ENCODE measurements at places on chromosomes 6 and 20. TPM values are rescaled to one million over a fixed set of nuclear protein-coding genes. Genes with fewer than 3 reads are reported as not detected.

DNA sequence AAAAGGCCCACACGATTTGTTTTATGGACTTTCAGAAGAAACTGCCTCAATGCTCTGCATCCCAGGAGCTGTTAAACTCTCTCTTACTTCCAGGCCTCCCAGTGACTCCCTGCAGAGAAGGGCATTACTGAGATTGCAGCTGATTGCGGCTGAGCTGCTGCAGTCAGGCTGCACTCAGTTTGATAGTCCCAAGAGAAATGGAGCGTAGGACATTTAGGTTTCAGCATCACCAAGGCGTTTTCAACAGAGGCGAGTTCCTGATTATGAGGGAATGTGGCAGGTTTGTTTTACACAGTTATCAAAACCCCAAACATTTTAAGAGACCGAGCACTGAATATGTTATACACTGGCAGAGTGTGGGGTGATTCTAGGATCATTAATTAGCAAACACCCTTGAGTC is 145.6 kb downstream of the TBX18 start:
- DNase-seq = peak; percentile 86

DNA sequence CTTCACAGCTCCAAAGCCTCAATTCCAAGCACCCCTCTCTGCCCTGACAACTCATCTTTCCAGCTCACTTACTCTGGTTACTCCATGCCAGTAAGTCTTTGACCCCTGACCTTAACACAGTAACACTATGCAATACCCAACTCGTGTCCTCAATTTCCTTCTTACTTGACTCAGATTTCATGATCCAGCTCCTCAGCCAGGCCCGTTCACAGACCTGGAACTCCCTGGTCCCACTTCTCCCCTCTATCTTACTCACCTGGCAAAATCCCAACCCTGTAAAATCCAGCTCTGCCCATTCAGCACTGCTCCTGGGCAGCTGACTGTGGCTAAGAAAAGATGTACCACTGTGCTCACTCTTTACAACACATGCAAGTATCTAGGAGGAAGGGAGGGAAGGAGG is 7.9 kb downstream of the GNL1 start:
- peak; percentile 65 for DNase-seq

DNA sequence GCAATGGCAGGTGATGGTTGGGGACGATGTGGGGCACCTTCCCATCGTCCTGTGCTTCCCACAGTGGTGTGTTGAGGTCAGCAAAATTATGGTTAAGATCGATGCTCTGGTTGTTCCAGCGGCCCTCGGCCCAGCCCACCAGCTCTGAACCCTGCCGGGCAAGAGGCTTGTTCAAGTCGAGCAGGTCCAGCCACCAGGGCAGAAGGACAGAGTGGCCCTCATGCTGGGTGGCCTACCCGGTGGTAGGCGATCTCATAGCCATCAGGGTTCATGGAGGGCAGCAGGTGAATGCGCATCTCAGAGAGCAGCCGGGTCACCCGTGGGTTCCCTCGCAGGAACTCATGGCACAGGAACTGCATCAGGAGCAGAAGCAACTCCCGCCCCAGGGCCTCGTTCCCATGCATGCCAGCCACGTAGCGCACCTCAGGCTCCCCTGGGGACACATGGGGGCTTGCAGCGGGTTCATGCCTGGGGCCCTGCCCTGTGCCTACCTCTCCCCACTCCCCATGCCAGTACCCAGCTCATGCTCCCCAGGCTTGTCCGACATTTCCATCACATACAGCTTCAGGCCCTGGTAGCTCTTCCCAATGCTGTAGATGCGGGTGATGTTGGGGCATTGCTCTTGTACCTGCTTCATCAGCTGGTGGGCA is 4.3 kb downstream of the CPXM1 start:
- no peak for DNase-seq

DNA sequence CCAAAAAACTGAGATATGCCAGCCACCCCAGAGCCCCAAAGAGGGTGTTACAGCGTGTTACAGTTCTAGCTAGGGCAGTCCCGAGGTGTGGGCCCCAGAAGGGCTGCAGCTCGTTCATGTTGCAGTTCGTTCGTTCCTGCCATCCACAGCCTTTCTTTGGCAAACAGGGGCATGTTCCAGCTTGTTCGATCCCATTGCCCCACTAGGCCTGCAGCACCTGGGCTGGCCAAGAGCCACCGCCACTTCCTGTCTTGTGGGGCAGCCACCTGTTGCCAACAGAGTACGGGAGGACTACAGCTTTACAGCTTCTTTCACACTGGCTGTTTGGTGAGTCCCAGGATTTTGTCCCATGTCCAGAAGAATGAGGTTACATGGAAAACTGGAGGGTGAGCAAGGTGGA is 198.1 kb downstream of the MMUT start:
- DNase-seq = no peak

DNA sequence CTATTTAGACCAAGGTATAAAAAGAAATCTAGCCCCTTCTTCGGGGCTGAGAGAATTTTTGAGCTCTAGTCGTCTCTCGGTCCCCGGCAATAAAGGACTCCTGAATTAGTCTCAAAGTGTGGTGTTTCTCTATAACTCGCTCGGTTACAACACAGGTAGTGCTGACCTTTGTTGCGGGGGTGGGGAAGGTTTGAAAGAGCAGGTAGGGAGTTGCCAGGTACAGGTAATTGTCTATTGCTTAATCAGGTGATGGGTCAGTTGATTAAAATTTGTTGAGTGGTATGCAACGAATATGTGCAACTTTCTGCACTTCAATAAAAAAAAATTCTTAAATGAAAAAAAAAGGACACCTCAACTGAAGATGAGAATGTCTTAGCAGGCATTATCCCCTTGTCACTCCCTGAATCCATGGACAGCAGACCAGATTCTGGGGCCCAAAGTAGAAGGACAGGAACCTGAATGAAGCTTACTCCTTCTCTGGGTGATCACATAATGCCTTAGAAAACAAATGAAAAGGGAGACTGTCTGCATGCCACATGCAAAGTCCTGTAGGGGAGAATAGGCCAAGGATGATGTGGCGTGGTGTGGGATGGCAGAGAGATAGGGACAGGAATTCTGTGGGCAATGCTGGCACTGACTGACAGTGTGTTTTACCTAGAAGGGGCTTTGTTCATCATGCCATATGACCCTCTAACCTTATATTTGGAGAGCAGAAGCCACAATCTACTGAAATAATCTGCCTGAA is 157.6 kb upstream of the OLIG3 start:
- no peak for DNase-seq

- DNase-seq = no peak
Observed at GRCh38 chr6:36050305-36050704, 22.7 kb downstream of the MAPK14 start.

- peak; percentile 91 for DNase-seq
Observed at GRCh38 chr6:105900125-105900937, 185.8 kb upstream of the PRDM1 start.

DNA sequence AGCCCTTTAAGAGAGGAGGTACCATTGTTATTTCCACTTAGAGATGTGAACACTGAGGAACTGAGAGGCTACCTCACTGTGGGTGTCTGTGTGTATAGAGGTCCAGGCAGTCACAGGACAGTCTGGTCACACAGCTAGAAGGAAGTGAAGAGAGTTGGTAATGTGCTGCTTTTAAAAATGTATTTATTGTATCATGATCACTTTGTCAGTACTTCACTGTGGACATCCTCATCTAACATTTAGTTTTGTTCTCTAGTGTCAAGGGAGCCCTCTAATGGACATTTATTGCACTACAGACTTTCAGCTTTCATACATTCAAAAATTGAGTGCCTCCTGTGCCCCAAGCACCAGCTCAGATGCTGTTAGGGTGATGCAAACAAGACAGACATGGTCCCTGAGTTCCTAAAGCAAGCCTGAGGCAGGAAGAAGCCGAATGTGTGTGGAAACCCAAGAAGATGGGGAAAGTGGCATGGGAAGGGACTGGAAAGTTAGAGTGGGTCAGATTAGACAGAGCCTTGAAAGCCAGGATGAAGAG is 123.0 kb downstream of the SLC16A10 start:
- peak; percentile 57 for DNase-seq

DNA sequence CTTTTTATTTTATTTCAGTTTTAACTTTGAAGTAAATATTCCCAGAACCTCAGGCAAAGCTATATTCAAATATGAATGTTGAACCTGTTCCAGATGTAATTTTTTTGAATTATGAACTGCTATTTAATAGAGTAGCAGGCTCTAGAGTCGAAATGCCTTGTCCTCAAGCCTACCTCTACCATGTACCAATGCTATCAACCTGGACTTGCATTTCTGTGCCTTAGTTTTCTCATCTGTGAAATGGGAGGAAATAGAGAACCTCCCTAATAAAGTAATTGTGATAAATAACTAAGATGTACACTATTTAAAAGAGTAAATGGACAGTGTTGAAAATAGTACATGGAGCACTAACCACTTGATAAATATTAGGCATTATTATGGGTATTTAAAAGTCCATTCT is 551.6 kb upstream of the JARID2 start:
- no peak for DNase-seq

DNA sequence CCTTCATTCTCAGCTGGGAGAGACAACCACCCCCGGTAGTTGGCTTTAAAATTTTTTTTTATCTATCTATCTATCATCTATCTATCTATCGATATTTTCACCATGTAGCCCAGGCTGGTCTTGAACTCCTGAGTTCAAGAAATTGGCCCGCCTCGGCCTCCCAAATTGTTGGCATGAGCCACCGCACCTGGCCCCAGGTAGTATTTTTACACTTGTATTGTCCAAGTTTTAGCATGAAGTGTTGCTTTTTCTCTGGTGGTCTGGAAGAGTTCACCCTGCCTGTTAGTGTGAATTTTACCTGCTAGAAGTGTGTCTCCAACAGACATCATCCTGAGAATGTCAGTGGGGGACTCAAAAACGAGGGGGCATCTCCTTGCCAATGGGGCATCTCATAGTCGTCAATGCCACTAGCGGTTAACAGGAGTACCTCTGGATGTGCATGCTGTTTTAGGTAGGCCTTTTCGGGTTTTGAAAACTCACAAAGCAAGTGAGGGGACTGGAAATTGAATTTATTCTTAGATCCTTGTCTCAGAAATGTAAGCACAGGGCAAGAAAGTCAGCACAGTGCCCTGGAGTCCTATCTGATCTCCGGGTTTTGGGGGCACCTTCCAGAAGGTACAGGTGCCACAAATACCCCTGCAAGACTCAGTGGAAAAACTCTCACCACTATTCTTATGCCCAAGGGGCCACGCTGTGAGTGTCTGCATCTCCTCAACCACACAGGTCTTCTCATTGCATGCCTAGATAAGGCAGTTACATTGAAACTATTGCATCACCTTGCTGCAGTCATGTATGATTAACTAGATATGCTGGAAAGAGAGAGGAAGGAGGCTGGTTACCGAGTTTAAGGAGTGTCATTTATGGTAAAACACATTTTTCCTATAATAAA is 37.1 kb downstream of the TNFAIP3 start:
- peak; percentile 52 for DNase-seq

- no peak for DNase-seq
Observed at GRCh38 chr6:121688974-121689373, 253.5 kb downstream of the GJA1 start.

- no peak for DNase-seq
Observed at GRCh38 chr6:1720620-1721322, 111.1 kb downstream of the FOXC1 start.

- no peak for DNase-seq
Observed at GRCh38 chr20:50107796-50108331, 5.1 kb downstream of the UBE2V1 start.

GRCh38 chr6:135932651-135933050 is 81.2 kb downstream of the PDE7B start:
- no peak for DNase-seq

DNA sequence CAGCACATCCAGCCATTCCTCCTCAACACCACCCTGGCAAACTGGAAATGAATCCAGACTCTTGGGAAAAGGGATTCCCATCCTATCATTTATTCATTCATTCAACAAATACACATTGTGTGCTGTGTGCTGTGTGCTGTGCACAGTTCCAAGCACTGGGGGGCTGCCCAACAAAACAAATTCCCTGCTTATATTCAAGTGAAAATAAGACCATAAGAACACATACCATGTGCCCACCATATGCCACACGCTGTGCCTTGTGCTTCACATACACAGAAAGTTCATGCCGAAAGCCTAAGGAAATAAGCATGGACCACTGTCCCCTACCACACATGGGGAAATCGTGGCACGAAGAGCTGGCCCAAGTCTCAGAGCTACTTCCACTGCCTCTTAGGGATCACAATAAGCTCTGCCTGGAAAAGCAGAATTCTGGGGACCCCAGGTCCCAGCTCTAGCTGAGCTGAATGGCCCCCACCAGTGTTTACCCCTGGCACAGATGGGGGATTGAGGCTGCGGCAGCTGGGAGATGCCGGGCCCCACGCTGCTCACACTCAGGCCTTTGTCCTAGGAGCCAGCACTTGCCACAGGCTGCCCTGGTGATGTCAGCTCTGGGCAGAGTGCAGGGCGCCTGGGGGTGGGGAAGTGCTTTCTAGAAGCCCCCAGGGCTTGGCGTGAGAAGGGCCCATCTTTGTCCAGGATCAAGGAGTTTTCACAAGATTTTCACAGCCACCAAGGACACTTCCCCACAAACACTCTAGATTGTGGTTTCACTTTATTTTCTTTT is 99.6 kb downstream of the PREX1 start:
- DNase-seq = no peak

DNA sequence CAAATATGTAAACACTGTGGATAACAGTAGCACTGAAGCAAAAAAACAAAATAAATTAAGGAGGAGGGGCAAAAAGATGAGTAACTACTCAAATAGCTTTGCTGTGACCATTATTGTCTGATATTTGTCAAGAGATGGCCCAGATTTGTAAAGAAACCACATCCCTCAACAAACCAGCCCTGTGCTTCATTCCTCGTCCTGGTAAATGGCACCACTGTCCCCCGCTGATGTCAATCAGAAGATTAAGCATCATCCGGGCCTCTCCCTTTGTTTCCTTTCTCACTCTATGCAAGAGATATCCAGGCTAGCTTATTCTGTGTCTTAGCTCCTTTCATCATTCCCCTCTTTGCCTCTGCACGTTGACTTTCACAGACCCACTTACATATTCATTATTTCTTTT is 259.0 kb downstream of the SYNE1 start:
- peak; percentile 46 for DNase-seq

ZNF391 gene
- total RNA-seq = 0.28 TPM

BHLHE23 gene
- total RNA-seq = not detected

ADAM33 gene
- total RNA-seq = under 0.01 TPM

RCAN2 gene
- 1.3 TPM for total RNA-seq

SLC17A1 gene
- not detected for total RNA-seq

GLP1R gene
- total RNA-seq = not detected

MTRF1L gene
- total RNA-seq = 11.1 TPM

RAMACL gene
- 1.1 TPM for total RNA-seq

ZSCAN31 gene
- total RNA-seq = 4.2 TPM

PCK1 gene
- not detected for total RNA-seq

GHRH gene
- not detected for total RNA-seq

ARMC2 gene
- 0.72 TPM for total RNA-seq

HCRTR2 gene
- not detected for total RNA-seq

Measured in IMR-90 (cell line).